ENCODE measurements at places on chromosomes 1 and 21.

DNA sequence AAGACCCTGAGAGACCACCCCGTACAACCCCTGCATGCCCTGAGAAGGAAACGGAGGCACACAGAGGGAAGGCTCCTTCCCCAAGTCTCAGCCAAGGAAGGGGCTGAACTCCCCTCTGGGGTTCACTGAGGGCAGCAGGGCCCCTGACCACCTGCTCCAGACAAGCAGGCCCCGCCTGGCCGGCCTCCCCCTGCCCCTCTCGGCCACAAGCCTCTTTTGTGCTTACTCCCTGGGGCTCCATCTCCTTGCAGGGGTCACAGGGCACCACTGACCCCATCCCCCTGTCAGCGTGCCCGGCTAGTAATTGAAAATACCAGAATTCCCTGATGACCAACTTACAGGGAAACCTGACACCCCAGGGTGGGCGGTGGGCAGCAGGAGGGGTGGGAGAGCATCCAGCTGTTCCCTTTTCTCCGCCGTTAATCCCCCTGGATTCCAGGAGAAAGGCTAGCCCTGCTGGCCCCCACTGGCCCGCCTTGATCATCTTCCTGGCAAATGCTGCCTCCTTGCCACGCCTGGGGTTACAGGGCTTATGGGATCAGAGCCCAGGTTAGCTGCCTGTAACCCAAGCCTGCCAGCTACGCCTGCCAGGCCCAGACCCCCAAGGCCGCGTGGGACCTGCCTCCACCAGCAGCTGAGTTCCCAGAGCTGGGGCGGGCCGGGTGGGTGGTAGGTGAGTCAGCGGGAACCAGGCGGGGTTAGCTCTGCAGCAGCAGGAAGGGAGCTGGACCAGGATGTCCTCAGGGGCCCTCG lies 96.1 kb downstream of the LACTBL1 start:
- no peak for DNase-seq

GRCh38 chr21:43712268-43712942 lies 6.5 kb upstream of the PDXK start:
- no peak for DNase-seq

DNA sequence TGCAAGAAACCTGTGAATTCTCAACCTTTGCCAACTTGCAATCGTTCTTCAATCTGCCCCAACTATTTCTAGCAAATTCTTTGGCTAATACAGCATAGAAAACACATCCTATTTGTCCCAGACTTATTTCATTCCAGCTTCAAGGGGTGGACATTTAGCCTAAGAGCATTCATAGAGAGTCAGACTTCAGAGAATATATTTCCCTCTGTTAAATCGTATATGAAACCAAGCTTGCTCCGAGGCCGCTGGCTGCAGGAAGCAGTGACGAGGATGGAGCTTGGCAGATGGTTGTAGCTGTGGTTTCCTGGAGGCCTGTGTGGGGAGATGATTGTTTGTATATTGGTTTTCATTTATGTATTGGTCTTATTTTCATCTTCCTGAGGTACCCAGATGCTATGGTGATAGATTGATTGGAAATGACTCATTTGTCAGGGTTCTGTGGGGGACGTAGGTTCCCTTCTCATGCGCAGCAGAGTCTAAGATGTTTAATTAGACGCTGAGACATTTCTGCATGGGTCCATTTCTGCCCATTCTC lies 26.1 kb downstream of the MAN1C1 start:
- DNase-seq, result no peak

DNA sequence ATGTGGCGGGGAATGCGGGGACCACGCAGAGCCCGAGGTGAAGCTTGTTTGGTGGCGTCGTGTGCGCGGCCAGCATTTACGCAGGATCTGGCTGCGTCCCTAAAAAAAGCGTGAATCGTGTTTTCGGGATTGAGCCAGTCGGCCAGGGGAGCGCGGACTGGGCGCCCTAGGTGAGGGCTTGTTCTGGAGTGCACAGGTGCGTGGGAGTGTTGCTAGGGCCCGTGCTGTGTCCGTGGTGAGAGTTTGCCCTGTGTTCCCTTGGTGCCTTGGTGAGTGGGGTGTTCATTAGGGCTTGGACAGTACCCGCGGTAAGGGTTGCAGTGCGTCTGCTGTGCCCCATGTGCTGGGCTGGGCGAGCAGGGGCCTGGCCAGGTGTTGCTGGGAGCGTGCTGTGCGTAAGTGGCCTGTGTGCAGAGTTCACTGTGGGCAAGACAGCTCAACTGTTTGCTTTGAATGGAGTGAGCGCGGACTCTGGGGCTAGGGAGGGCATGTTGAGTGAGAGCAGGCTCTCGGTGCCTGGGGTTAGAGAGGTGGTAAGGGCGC lies 673 bp downstream of the CD46 start:
- DNase-seq, result peak; percentile 20

DNA sequence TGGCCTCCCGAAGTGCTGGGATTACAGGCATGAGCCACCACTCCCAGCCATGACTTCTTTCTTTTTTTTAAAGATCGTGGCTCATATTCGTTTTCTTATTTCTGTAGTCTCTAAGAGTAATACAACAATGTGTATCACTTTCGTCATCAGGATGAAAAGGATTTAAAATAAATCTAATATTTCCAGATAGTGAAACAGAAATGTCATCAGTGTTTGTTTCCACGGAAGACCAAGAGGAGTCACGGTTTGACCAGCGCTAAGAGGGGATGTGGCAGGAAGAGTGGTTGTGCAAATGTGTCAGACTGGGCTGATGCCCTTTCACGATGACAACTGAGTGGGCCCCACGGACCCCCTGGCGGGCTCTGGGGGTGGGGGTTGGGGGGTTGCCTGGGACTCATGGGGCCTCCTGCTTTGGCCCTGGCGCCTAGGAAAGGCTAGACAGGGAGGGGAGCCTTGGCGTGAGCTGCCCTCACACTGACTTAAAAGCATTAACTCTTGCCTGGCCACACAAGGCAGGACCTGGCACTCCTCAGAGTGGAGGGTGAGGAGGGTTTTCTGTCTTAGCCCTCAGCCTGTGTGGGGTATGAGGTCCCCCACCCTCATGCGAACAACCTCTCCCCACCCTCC lies 8.4 kb downstream of the SOX13 start:
- no peak for DNase-seq

DNA sequence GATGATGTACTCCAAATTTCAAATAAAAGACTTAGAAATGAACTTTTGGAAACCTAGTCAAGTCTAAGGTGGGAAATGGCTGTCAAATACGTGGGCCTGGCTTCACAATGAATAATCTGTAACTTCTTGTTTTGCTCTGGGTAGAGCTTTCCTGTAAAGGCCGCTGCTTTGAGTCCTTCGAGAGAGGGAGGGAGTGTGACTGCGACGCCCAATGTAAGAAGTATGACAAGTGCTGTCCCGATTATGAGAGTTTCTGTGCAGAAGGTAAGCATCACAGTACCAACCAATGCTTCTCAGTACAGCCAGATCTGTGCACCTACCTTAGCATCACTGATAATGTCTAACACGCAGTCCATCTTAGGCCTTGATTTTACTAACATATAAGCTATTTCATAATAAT lies 73.6 kb downstream of the TPR start:
- no peak for DNase-seq

GRCh38 chr1:241166625-241167024 lies 190.4 kb downstream of the RGS7 start:
- no peak for DNase-seq

- peak; percentile 23 for DNase-seq
Observed at GRCh38 chr1:119286587-119287181, 81.9 kb upstream of the HAO2 start.

DNA sequence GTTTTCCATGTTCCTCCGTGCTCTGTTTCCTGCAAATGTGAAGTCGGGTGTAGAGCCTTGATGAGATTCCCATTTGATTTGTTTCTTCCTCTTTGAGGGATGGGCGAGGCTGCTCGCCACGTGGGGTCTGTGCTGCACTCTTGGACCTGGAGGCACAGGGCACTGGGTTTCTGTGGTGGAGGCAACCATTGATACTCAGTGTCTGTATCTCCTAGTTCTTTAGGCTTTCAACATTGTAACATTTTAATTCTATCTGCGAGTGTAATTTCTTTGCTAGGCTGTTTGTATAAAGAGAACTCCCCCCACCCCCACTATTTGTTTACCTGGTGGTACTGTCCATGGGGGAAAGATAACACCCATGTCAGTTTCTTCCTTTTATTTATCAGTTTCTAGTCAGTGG lies 52.3 kb downstream of the GALNT2 start:
- DNase-seq, result no peak

- no peak for DNase-seq
Observed at GRCh38 chr1:200426196-200426595, 16.4 kb upstream of the ZNF281 start.

GRCh38 chr1:239538239-239538988 lies 152.0 kb downstream of the CHRM3 start:
- DNase-seq, result no peak

GRCh38 chr1:160096274-160097116 lies 1.9 kb downstream of the IGSF8 start:
- DNase-seq, result no peak

GRCh38 chr1:22717037-22717760 lies 6.6 kb downstream of the EPHB2 start:
- no peak for DNase-seq

DNA sequence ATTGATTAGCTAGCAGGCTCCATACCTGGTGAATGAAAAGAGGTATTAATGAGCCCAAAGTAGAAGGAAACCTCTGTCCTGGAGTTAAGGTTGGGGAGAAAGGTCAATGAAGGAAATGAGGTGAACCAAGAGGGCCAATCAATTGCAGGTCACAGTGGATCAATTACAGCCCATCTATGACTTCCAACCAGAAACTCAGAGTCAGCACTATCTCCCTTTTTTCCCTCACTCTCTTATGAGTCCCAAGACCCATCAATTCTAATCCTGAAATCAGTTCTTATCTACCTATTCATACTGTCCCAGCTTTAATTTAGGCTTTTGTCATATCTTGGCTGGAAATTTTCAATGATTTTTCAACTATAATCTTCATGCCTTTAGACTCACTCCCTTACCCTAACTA lies 433.2 kb upstream of the PKN2 start:
- DNase-seq, result no peak

GRCh38 chr1:176853503-176853902 lies 311.0 kb downstream of the ASTN1 start:
- no peak for DNase-seq

- DNase-seq, result no peak
Observed at GRCh38 chr1:99677416-99677815, 31.5 kb downstream of the PALMD start.

- DNase-seq, result no peak
Observed at GRCh38 chr1:227330279-227331076, 12.2 kb upstream of the CDC42BPA start.

DNA sequence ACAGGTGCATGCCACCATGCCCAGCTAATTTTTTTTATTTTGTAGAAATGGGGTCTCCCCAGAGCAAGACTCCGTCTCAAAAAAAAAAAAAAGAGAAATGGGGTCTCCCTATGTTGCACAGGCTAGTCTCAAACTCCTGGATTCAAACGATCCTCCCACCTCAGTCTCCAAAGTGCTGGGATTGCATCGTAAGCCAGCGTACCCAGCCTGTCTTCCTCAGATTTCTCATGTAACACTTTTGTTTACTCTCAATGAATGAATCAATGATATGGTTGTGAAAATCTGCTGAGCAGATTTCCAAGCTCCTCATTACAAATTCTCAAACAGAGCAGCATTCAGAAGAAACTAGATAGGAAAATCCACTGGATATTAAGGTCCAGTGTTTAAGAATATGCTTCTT lies 6.6 kb downstream of the CMPK1 start:
- no peak for DNase-seq

DNA sequence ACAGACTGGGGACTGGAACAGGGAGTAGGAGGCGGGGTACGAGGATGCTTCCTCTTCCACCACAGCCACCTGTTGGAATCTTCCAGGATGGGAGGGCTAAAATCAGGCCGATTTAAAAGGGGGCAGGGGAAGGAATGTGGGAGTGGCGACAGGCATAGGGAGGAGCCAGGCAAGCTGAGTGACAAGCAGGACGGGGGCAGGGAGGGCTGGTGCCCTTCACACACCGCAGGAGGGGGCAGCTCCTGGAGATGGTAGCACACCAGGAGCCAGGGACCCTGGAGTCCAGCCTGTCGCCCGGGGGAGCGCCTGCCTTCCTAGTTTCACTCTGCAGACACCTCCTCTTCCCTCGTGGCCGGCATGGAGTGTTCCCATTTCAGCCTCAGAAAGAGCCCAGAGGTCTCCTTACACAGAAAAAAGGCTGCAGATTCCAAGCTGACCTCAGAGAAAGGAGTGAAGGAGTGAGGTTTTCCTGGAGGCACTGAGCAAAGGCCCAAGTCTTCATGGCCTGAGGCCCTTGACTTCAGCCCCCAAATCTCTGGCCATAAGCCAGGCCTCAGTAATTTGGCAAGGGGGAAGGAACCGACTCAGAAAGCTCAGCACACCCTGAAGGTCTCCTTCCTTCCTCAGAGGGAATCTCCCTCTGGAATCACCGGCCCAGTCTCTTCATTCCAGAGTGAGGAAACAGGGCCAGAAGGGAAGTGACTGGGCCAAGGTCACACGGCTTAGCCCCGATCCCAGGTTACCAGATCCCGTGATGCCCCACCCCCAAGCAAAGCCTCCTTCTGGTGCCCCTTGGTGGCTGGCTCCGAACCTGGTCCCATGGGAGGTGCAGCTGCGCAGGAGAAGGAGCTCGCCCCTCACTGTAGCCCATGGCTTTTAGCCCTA lies 8.1 kb downstream of the BLACAT1 start:
- no peak for DNase-seq

- DNase-seq, result peak; percentile 57
Observed at GRCh38 chr21:26028183-26028582, 142.4 kb downstream of the APP start.

DNA sequence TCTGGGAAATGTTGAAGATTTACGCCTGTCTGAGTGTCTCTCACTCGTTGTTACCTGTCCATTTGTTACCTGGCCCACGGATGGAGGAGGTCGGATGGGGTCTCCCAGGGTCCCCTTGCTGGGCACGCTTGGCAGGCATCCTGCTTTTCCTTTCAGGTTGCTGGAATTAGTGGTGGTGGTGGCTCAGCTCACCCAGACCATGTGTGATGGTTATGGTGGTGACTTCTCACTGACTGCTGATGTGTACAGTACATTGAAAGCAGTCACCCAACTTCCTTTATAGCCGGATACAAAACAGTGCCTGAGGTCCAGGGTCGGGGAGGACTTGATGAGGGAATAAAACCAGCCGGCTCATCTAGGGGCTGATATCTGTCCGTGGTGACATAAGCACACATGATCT lies 19.5 kb downstream of the MAPKAPK2 start:
- DNase-seq, result no peak

- peak; percentile 1 for DNase-seq
Observed at GRCh38 chr21:38671773-38672172, 134.0 kb upstream of the ETS2 start.

- no peak for DNase-seq
Observed at GRCh38 chr1:94270801-94271203, 33.4 kb upstream of the ARHGAP29 start.

DNA sequence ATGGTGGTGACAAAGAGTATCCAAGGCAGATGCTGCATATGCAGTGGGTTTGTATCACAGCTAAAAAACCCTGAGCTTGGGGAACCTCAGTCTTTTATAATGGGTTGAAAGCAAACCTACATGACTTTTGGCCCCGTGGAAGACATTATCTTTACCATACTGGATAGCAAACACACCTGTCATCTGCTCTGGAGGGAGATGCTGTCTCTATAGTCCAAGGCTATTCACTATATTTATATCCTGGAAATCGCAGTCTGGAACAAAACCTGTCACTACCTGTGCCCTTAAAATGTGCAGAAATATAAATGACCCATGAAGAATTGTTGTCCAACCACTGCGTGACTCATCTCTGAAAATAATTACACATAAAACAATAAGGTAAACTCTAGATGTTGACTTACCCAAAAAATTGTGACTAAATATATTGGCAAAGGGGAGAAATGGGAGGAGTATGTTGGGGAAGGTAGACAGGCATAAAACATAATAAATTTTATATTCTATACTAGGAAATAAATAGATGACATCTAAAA lies 121.0 kb upstream of the CXADR start:
- no peak for DNase-seq

- DNase-seq, result no peak
Observed at GRCh38 chr1:85677656-85678055, 30.6 kb downstream of the ZNHIT6 start.
